Left lobe of liver (tissue), 2 donors: ENCODE measurements at places on chromosomes 2 and 18.

- DNase-seq: no peak
Measured at GRCh38 chr2:100365434-100365833, 43.1 kb upstream of the LONRF2 start.

DNA sequence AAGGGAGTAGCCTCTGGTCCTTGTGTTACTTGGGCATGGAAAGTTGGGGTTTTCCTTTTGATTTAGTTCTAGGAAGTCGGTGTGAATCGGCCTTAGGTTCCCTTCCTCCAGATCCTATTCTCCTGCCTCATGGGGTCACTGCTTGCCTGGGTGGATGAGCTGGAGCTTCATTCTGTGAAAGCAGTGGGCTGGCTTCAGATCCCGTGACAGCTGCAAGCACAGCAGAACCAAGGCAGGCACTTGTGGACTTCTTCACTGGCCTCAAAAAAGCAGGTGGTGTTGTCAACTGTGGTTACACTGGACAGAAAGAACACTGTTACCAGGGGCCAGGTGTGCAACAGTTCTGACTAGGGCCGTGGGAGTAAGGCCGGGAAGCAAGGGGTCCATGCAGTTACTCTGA lies 243.4 kb downstream of the LDLRAD4 start:
- DNase-seq: no peak

DNA sequence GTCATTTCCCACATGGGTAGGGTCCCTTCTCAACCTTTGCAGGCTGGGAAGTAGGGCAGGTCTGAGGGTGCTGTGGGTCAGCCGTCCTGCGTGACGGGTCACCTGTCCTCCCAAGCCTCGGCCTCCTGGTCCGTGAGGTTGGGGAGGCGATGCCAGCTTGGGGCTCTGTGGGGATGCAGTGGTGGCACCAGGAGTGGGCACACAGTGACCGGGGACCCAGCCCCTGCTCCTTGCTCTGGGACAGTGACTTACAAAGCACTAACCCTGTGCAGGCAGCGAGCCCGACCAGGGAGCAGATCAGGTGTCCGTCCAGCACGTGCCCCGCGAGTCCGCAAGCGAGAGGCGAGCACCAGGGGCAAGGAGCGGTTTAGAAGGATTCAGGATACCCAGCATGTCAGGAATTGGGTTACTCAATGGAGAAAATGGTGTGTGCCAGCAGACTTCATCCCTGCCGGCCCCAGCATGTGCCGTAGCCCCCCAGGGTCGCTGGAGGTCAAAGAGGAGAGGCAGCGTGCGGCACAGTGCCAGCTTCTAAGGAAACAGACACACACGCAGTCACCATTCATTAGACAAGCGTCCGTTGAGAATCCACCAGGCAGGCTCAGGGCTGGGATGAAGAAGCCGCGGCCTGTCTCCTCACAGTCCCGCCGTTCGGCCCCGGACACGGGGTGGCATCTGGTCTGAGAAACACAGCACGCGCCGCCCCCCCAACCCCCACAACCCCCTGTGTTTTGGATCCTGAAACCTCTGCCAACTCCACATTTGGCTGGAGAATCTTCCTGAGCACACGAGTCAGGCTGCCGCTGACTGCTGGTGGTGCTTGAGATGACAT lies 11.7 kb downstream of the COLEC11 start:
- peak; percentile 45 for DNase-seq

DNA sequence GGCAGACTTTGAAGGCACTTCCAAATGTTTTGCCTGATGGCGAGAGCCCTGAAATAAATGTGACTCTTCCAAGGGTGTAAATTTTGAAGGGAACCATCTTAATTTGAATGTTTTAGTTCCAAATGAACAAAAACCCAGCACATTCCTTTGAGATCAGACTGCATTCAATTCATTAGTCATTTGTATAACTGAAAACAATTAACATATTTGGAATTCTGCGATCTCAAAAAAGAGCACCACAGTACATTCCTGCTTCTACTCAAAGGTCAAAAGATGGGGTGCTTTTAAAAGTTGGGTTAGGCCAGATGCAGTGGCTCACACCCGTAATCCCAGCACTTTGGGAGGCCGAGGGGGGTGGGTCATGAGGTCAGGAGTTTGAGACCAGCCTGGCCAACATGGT lies 38.2 kb upstream of the CHRNA1 start:
- no peak for DNase-seq

- DNase-seq: no peak
Measured at GRCh38 chr2:17388798-17389197, 129.4 kb downstream of the RAD51AP2 start.

- no peak for DNase-seq
Measured at GRCh38 chr2:151518802-151519201, 109.1 kb downstream of the RIF1 start.

GRCh38 chr2:186523791-186524190 lies 37.7 kb downstream of the ZC3H15 start:
- DNase-seq: no peak
